ENCODE measurements at places on chromosomes 6 and 20.
A peak's percentile ranks its signal among the peaks of the same experiment; 100 is the strongest.

DNA sequence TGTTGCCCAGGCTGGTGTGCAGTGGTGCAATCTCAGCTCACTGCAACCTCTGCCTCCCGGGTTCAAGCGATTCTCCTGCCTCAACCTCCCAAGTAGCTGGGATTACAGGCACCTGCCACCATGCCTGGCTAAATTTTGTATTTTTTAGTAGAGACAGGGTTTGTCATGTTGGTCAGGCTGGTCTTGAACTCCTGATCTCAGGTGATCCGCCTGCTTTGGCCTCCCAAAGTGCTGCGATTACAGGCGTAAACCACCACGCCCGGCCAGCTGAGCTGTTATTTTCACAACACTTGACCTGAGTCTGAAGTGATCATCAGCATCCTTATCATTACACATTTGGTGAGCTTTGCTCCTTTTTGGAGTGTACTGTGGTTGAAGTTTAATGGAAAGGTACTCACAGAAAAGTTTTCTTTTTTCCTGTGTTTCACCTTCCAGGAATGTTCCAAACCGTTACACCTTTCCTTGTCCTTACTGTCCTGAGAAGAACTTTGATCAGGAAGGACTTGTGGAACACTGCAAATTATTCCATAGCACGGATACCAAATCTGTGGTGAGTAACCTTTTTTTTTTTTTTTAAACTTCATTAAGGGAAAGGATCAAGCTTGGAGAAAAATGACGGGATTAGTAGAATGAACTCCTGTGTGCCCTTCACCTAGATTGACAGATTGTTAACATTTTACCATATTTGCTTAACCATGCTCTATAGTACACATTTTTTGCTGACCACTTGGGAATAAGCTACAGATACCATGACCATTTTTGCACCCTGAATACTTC is 9.7 kb downstream of the RNF114 start:
- DNase-seq, result no peak

DNA sequence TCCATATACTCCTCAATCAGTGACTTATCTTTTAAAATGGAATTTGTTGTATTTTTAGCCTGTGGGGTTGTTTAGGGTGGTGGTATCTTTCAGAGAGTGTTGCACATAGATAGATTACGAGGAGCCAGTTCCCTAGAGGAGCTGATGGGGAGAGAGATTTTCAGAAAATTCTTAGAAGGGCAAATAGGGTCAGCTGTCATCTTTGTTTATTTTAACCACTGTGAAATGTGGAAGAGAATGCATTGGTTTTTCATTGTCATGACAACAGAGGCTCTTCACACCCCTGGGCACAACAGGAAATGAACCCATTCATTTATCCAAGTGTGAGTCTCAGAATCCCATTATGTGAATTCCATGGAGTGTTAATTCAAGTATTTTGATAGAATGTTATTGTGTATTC is 188.4 kb downstream of the JARID2 start:
- DNase-seq, result no peak

DNA sequence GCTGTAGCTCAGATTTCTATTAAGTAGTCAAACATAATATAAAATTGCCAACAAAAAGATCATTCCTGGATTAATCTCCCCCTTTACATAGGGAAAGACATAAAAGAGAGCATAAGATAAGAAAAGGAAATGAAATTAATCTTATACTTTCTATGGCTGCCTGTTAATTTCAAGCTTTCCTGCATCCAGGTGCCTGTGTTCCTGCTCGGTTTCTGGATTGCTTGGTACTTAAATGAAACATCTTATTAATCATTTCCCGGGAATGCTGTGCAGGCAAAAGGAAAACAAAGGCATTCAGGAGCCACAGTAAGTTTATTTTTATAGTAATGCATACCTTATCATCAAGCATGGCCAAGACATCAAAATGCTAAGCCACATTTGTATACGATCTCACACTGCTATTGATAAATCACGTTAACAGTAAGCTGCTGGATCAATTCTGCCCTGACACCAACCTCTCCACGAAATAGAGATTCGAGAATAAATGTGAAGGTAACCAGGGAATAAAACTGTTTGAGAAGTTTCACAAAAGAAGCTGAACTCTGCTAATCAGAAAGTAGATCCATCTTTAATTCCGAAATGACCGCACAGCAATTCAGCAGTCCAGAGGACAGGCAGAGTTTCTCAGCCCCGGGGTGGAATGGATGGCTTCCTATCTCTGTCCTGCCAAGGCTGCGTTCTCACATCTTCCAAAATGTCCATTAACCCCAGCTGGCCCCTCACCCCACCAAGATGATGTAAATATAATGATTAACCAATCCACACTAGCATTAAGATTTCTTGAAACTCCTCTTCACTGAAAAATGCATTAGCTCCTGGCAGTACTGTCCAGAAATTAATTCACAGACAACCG is 32.6 kb upstream of the APCDD1L start:
- DNase-seq, result no peak

GRCh38 chr20:47727170-47727880 is 58.0 kb downstream of the SULF2 start:
- DNase-seq, result no peak

GRCh38 chr6:121999456-122000065 is 399.9 kb upstream of the HSF2 start:
- DNase-seq, result peak; percentile 21

DNA sequence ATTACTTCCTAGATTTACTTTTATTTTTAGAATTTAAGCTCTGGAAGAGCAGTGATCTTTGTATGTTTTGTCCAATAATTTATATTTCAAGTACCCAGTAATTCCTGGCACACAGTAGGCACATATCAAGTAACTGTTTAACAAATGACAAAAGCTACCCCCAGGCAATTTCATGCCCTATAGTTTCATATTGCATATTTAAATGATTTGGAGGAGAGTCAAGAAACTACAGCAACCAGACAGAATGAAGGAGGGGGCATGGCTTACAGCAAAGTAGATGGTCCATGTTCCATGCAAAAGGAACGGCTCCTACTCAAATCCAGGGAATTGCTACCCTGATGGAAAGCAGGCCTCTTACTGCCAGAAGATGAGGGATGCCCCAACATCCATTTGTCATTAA is 113.5 kb downstream of the ARHGAP18 start:
- DNase-seq, result no peak

DNA sequence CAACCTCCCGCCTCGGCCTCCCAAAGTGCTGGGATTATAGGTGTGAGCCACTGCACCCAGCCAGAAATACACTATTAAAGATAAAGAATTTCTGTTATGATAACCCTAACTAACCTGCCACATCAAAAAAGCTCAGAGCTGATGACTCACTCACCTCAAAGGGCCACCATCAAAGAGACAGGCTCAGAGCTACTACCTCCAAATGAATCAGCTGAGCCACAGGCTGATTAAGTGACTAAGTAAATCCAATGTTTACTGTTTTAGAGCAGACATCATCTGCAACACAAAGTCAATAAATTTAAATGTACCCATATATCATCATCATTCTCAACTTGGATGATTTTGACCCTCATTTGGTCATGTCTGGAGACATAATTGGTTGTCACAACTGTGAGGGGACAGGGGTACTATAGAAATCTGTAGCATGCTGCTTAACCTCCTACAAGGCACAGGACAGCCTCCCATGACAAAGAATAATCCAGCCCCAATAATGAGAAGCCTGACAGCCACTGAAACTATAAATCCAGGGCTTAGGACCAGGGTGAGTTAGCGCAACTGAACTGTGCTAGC is 106.5 kb downstream of the ATP9A start:
- DNase-seq, result no peak

GRCh38 chr6:167469672-167470071 is 144.8 kb downstream of the TTLL2 start:
- no peak for DNase-seq

DNA sequence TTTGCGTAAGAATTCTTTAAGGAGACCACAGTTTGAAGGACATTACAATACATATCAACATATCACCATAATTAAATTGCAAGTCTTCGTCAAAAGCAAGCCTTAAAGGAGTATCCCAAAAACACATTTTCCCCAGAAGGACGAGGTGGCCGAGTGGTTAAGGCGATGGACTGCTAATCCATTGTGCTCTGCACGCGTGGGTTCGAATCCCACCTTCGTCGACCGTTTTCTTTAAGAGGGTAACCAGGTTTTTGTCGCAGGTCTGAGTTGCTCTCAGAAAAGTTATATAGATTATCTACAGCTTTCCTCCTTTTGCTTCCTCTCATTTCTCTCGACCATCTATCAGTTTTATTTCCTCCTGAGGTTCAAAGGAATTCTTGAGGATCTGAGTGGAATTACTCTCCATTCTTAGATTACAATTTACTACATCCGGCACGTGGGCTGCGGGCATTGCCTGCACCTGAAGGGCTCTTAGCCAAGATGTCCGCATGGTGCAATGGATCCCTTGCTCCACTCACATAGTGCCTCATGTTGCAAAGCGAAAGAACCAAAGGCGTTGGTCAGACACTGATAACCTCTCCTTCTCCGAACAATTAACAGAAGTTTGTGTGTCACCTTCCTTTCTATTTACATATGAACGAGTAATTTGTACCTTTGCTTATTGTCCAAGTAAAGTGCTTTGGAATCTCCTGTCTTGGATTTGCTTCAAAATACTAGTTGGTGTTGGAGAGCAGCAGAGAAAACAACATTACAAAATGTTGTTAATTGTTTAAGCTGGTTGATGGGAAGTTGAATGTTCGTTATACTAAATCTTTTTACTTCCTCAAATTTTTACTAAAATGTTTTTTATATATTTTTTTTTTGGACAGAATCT is 14.0 kb downstream of the POM121L2 start:
- DNase-seq, result no peak

- DNase-seq, result no peak
Observed at GRCh38 chr6:90068264-90068663, 174.0 kb downstream of the GJA10 start.

DNA sequence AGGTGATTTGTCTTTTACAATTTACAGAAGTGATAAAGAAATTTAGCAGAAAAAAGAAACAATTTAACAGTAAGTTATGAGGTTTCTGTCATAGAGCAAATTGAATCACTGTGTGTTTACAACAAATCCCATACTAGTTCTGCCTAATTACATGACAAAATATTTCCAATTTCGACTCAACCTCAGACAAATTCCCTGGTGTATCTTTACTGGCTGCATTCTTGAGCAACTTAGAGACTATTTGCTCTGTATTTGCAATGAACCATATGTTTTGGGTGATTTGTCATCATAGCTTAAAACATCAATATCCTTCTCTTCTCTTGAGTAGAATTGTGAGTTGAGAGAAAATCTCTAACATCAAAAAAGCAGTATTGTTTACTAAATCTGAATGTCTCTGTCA is 128.7 kb downstream of the SIM1 start:
- DNase-seq, result no peak

DNA sequence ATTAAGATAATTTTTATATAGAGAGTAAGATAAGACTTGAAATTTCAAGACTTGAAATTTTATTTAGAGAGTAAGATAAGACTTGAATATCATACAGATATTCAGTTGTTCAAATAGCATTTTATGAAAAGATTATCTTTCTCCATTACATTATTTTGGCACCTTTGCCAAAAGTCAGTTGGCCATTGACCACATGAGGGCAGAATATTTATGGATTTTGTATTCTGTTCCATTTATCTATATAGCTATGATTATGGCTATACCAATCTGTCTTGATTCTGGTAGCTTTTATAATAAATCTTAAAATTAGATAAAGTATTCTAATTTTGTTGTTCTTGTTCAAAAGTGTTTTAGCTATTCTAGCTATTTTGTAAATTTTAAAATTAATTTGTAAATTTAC is 537.9 kb upstream of the GJE1 start:
- DNase-seq, result no peak

DNA sequence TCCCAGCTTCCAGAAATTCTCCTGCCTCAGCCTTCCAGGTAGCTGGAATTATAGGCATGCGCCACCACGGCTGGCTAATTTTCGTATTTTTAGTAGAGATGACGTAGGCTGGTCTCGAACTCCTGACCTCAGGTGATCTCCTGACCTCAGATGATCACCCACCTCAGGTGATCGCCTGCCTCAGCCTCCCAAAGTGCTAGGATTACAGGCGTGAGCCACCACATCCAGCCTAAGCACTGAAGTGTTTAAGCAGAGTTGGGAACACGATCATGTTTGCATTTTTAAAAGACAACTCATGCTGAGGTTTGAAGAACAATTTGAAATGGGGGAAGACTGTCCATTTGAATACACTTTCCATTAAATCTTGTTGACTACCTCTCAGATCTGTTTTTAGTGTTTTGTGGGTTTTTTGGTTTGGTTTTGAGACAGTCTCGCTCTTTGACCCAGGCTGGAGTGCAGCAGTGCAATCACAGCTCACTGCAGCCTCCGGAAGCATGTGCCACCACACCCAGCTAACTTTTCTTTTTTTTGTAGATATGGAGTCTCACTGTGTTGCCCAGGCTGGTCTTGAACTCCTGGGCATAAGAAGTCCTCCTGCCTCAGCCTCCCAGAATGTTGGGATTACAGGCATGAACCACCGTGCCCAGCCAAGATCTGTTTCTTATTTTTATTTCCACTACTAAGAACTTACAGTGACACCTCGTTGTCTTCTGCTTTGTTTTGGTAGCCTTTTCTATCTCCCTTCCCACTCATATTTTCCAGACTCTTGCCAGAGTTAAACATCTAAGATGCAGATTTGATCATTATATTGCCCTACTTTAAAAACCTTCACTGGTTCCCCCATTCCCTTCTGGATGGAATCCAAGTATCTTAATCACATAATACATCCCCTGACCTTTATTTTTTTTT is 5.5 kb downstream of the CASP8AP2 start:
- DNase-seq, result no peak

DNA sequence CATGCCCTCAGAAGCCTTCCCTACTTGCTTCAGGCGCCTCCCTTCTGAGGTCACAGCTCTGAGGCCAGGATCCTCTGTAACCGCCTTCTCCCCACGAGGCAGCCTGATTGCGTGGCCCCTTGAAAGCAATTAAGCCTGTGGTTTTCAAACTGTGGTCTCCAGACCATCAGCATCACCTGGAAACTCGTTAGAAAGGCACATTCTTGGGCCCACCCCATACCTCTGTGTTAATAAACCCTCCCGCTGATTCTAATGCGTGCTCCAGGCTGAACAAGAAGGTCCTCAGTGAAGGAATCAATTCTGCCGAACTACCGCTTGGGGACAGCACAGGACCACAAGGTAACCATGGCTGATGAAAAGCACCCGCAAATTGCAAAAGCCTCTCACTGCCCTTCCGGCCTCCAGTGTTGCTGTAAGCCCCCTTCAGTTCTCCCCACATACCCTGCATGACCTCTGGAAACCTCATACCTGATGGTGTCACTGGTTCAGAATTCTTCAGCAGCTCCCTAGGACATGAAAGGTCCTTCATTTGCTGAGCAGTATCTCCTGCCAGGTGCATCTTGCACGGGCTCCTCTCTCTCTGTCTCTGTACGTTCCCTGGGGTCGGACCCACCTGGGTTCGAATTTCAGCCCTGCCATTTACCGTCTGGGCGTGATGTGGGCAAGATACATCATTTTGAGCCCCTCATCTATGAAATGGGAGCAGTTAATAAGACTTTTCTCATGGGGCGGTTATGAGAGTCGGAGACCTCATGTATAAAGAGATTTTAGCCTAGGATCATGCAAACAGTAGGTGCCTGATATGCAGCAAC is 93.3 kb upstream of the RNF24 start:
- peak; percentile 87 for DNase-seq
